RCC 7860 (cell line): ENCODE measurements at places on chromosomes 1 and 21.
A peak's percentile ranks its signal among the peaks of the same experiment; 100 is the strongest.

- DNase-seq = no peak
Observed at GRCh38 chr1:221715321-221716169, 26.3 kb downstream of the DUSP10 start.

DNA sequence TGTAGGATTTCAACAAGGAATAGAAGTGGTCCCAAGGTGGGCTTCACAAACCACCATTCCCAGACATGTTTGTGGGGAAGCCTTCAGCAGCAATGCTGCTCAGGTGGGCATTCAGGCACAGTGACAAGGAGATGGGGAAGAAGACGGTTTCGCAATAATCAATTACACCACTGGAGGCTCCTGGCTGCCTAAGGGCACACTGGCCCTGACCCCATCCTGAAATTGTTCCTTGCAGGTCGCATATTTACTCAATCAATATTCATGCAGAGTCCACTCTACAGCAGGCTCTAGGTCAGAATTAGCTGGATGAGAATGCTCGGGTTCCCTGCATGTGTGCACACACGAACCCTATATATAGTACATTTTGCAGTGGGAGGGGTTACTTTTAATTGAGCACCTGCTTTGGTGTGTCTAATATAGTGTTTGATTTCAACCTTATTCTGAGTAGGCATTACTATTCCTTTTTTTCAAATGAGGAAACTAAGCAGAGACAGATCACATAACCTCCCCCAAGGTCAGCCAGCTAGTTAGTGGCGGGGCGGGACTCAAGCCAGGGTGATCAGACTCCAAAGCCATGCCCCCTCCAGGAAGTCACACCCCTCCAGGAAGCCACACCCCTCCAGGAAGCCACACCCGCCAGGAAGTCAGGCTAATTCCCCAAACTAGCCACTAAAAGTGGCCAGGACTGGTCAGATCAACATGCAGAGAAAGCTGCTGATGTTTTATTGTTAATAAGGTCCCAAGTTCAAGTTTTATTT lies 106.5 kb downstream of the HLCS start:
- peak; percentile 73 for DNase-seq

DNA sequence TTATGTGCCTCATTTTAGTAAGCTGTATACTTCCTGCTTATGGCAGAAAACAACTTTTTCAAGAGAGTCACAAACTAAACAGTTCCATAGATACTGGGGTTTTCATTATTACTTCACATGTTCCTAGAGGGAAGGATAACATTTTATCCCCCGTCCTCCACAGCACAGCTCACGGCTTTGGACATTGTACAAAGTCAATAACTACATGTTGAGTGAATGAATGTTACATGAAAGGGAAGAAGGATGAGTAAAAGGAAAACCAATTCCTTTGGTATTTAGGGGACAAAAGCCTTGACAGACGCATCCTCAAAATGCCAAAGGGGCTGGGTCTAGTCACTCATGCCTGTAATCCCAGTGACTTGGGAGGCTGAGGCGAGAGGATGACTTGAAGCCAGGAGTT lies 14.8 kb downstream of the PI4KB start:
- peak; percentile 27 for DNase-seq

GRCh38 chr1:85623061-85623471 lies 42.5 kb downstream of the CCN1 start:
- DNase-seq = peak; percentile 92

DNA sequence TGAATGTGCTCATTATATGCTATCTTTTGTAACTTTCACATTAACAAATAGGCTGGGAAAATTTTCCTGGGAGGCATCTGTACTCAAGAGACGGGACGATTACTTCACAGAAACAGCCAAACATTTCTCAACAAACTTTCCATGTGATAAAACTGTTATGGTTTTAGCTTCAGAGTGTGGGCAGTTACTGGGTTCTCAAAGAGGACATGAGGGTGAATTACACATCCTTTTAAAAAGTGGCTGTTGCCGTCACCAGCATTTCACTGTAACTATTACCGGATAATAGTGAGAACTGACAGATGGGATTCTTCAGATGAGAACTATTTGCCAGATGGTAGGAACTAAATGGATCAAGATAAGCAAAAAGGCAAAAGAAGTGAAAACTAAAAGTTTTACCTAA lies 109.1 kb downstream of the APP start:
- DNase-seq = no peak

- no peak for DNase-seq
Observed at GRCh38 chr1:207844371-207844770, 66.6 kb downstream of the CD34 start.

DNA sequence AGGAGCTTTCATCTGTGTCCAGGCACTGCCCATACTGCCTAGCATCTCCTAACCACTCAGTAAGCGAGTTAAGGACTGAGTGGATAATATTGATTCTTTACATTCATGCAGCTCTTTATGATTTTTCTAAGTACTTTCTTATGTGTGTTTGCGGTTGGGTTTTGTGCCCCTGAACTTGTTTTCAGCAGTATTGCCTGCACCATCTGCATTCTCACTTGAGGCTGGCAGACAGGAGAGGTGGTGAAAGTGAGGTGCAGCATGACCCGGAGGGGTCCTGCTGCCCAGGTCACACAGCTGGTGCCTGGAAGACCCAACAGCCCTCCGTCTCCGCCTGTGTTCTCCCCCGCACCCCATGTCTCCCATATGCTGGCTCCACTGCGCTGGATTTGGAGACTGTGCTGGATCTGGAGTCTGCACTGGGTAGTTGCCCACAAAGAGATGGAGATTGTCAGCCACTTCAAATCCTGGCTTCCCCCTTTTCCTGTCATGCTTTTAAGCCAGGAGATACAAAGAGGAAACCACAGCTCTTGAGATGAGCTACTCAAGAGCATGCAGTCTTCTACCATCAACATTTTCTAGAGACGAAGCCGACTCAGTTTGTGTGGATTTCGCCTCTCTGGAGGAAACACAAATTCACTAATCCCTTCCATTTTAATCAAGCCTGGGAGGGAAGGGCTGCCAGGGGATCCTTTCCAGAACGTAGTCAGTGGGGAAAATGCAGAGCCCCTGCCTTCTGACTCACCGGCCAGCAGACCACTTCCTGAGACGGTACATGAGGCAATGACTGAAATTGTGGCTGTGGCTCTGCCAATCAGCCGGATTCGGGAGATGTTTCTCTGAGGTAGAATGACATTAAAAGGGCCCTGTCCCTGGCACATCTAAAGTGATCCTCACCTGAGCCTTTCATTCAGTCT lies 71.7 kb upstream of the ANGPTL1 start:
- peak; percentile 40 for DNase-seq
